ENCODE measurements at places on chromosomes 6 and 20.
A peak's percentile ranks its signal among the peaks of the same experiment; 100 is the strongest.

- DNase-seq, result no peak
Observed at GRCh38 chr20:53221731-53222130, 249.6 kb downstream of the TSHZ2 start.

- no peak for DNase-seq
Observed at GRCh38 chr6:157213426-157213825, 109.9 kb downstream of the TMEM242 start.

GRCh38 chr6:28729501-28730402, 194.0 kb downstream of the TRIM27 start:
- no peak for DNase-seq

- DNase-seq, result no peak
Observed at GRCh38 chr6:108760126-108761050, 87.8 kb upstream of the ARMC2 start.

DNA sequence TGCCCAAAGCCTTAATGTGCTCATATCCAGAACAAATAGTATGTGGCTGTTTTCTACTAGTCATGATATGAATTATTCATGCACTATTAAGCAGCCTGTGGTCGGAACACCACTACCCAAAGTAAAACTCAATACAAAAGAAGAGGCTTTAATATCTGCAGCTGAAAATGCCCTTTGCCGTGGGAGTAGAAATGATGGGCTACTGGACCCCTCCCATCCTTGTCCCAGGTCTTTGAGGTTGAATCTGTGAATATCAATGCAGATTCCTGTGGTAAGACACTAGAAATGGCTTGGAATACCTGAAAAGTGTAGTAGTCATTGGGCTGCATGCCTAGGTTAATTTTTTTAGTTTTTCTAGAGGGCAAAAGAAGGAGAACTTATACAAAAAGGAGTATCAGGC, 303.7 kb downstream of the TBC1D7 start:
- DNase-seq, result no peak

DNA sequence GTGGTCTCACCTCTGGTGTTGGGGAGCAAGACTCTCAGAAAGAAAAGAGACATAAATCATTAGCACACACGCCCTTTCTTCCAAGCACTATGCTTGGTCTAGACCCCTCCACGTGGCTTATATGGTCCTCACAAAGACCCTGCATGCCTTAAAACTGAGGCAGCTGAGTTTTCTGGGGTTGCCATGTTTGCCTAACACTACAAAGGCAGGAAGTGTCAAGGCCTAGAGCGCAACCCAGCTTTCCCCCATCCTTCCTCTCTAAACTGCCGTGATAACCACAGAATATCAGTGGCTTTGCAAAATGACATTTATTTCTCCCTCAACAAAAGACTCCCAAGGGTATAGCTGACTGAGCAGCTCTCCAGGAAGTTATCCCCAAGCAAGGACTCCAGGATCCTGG, 146.5 kb upstream of the TOP1 start:
- peak; percentile 30 for DNase-seq
